Psoas muscle (tissue), 8 donors: ENCODE measurements at places on chromosomes 1 and 21.
A peak's percentile ranks its signal among the peaks of the same experiment; 100 is the strongest.

GRCh38 chr1:201171063-201172036 is 17.1 kb upstream of the TMEM9 start:
- DNase-seq, result peak; percentile 33

- DNase-seq, result no peak
Measured at GRCh38 chr1:63274979-63275378, 47.4 kb upstream of the FOXD3 start.

- DNase-seq, result no peak
Measured at GRCh38 chr1:238690415-238690814, 696.0 kb upstream of the CHRM3 start.

- no peak for DNase-seq
Measured at GRCh38 chr1:174659823-174660222, 212.1 kb downstream of the GPR52 start.

DNA sequence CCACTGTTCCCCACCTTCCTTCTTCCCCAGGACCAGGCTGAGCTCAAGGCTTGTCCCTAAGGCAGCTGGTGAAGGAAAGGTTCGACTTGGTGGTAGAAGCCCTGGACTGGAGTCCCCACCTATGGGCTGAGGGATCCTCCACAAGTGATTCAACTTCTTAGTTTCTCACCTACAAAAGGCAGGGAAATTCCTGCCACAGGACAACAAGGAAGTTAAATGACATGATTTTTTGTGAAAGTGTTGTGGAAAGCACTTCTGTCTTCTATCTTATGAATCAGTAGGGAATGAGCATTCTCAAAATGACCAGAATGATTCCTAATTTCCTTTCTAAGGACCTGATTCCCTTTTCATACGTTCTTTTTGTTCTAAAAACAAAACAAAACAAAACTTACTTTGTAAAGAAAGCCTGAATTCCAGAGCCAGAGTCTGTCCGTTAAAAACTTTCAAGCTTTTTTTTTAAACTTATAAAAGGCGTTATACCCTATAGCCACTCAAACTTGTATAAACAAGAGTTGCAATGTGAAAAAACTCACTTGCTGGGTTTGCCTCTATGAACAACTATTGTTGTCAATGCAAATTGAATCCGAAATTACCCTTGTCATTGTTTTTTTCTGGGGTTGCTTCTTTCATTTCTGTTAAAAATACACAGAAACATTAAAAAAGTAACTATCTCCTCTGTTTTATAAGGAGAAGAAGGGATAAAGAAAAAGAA is 12.2 kb downstream of the KCNJ15 start:
- no peak for DNase-seq

GRCh38 chr21:29581393-29581792 is 282.7 kb downstream of the BACH1 start:
- DNase-seq, result no peak

DNA sequence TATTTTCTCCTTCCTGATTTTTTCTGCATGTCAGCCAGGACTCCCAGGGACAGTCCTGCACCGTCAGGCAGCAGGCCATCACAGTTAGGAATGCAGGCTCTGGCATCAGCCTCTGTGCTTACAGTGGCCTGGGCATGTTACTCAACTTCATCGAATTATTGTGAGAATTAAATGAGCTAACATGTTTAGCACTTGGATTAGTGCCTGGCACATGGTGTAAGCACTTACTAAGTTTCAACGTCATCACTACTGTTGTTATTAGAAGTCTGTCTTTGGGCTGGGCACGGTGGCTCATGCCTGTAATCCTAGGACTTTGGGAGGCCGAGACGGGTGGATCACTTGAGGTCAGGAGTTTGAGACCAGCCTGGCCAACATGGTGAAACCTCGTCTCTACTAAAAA is 45.1 kb downstream of the SCCPDH start:
- peak; percentile 76 for DNase-seq

GRCh38 chr1:26538480-26539412 is 9.2 kb downstream of the RPS6KA1 start:
- DNase-seq, result no peak

DNA sequence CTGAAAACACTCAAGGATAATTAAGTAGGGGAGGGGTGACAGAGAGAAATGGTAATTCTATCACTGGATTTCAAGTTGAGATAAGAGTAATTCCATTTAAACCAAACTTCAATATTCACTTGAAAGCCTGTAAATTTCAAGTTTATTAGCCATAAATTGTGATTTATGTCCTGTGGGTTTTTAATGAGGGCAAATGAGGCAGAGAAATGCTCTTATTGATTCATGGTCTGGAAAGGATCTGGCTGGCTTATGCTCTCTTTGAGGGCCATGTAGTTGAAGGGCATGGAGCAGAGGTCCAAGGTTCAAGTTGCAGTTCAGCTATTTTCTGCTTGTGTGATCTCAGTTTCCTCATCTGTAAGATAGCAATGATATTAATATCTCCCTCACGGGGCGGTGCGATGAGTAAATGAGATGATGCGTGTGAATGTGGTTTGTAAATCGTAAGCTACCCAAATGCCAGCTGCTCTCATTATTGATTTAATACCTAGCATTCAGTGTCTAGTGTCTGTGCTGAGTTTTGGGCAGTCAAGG is 12.3 kb downstream of the OLFML3 start:
- no peak for DNase-seq

GRCh38 chr1:15702722-15703550 is 18.8 kb downstream of the PLEKHM2 start:
- DNase-seq, result no peak

- no peak for DNase-seq
Measured at GRCh38 chr1:53807916-53808315, 30.2 kb downstream of the NDC1 start.

DNA sequence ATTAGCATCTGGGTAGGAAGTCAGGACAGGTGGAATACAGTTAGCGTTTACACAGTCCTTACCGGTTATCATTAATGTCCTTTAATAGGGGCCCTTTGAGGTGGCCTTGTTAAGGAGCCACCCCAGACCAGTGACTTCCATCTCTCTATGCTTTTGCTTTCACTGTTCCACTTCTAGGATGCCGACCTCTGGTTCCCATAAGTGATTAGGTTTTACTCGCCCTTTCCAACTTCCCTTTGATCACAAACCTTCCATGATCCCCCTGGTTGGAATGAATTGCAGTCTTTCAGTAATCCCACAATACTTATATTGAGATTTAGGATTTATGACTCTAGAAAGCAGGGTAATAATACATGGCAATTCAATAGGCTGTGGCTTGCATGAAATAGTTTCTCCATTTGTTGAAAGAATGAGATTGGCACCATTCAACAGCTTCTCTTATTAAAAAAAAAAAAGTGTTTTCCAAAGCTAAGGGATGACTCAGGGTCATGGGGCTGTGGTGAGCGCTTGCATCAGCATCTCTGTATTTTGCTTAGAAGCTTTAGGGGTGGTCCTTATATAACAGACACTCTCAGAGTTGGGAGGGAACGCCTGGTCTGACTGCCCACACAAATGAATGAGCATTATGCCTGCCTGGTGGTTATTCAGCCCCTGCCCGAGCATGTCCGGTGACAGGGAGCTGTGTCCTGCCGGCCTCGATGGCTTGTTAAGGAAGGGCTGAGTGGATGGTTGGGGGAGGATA is 110.5 kb downstream of the CNIH3 start:
- DNase-seq, result peak; percentile 41

DNA sequence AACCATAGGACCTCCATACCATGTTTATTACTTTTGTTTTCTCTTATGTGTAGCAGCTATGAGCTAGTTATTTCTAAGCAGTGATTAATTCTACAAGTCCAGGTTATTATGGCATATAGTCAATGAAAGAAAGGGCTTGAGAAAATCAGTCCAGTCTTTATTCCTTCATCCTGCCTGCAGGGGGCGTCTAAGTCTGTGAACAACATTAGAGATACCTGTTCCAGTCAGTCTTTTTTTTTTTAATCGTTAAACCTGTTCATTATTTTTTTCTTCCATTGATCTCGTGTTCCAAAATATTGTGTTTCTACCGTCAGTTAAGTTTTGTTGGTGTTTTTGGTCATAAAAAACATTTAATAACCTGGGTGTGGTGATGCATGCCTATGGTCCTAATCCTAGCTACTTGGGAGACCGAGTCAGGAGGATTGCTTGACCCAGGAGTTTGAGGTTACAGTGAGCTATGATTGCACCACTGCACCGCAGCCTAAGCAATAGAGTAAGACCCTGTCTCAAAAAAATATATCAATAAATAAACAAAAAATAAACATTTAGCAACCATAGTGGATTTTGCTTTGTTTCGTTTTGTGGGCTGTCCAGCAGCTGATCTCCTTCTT is 29.4 kb upstream of the CD2 start:
- no peak for DNase-seq

DNA sequence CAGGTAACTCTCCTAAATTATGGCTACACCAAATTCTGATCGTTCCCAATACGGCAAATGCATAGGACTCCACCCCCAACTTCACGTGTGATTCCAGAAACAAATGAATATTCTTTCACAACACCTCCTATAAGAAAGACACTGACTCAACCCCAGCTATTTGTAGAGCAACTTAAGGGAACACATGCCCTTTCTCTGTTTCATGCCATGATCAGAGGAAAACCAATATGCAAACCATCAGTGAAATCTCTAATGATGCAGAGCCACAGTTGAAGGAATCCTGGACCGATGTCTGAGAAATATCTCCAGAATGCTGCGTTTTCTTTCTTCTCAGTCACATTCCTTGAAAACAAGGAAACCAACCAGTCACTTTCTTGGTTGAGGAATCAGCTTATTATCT is 164.2 kb upstream of the PTBP2 start:
- no peak for DNase-seq

DNA sequence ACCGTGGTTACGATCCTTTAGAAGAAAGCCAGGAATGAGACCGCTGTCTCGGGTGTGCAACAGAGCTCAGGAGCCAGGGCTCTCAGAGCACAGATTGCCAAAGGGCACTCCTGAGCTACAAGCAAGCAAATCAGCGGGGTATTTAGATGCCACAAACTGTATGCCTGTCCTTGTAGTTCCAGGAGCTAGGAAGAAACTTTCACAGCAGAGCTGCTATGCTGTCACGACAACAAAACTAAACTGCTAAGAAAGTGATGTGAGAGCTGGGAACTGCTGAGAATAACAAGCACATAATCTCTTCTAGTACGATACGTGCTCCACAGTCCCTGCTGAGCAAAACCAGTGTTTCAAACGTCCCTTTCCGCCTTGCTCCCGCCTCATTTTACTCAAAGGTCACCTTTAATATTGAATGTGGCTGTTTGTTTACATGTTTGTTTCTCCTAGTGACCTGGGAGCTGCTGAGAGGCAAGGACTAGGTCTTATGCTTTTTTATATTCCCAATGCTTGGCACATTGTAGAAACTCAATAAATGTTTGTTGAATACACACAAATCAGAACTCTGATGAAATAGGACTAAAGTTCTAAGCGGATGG is 14.7 kb downstream of the GREM2 start:
- DNase-seq, result no peak

DNA sequence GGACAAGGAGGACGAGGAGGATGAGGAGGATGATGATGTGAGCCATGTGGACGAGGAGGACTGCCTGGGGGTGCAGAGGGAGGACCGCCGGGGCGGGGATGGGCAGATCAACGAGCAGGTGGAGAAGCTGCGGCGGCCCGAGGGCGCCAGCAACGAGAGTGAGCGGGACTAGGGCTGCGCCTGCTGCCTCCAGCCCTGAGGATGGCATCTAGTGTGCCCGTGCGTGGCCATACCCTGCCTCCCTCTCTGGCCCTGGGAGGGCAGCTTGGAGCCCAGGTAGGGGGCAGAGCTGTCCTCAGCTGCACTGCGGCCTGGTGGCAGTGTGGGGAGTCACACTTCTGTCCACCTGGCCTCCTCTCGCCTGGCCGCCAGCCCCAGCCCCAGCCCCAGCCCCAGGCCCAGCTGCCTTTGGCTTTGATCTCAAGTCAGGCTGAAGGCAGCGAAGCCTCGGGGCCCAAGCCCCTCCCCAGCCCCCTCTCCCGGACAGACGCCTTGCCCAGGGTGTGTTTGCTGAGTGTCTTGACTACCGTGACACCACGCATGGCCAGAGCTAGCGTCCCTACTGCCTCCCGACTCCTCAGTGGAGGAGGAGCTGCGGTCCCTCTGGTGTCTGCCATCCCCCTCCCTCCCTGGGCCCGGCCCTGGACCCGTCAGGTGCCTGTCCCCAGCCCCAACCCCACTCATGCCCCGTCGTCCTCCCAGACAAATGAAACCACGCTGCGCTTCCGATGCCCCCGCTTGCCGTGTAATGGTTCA is 155.2 kb downstream of the PEX14 start:
- DNase-seq, result peak; percentile 41

DNA sequence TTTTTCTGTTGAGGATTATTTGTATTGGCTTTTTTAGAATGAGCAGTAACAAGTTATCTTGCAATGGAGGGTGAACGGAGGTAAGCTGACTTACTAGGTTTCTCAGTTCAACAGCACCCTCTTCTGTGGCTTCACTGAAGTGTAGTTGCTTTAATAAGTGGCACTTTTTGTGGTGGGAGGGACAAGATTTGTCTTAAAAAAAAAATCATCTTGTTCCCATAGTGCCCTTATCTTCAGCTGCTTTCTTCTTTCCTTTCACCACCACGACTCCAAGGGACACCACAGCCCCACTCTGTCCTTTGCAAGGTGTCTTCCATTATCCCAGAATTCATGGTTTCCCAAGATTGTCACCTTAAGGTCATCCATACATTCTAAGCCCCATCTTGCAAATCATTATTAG is 92.9 kb downstream of the PIGK start:
- no peak for DNase-seq

GRCh38 chr1:154847891-154848290 is 22.2 kb downstream of the KCNN3 start:
- peak; percentile 71 for DNase-seq

GRCh38 chr1:233020426-233020825 is 70.0 kb downstream of the NTPCR start:
- DNase-seq, result no peak

- DNase-seq, result no peak
Measured at GRCh38 chr1:212746546-212746945, 45.0 kb downstream of the NSL1 start.

DNA sequence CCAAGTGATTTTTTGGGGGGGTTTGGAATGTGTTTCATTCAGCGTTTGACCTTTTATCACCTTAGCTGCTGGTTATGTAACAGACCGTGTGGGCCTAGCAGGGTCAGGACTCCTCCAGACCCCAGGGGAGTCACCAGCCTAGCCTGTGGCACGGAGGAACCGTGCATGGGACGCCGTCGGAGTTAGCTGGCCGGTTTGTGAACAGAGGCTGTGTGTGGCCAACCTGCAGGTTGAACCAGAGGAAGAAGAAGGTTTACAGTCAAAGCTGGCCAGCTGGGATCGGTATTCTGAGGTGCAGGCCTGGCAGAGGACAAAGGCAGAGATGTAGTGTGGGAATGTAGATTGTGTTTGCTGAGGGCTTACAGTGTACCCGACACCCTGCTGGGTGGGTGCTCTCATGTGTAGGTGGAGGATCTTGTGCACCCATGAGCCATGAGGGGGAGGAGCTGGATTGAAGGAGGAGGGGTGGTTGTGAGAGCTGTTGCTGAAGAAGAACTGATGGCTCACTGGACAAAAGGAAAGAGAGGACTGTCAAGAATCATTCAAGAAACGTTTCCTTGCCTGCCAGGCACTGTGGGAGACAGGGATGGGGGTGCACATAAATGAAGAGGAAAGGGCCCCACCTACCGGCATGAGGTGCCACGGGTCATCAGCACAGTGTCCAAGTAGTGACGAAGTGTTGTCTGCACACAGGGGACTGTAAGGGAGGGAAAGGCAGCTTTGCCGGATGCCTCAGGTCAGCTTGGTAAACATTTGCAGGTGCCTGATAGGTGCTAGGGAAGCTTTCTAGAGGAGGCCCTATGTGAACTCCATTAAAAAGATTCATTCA is 40.0 kb upstream of the PWP2 start:
- DNase-seq, result no peak
